HT1080 (cell line): ENCODE measurements at places on chromosomes 1 and 21.
A peak's percentile ranks its signal among the peaks of the same experiment; 100 is the strongest.

GRCh38 chr1:246497331-246497915 is 9.7 kb downstream of the SMYD3 start:
- DNase-seq = peak; percentile 48

- no peak for DNase-seq
Observed at GRCh38 chr1:100847361-100848082, 47.1 kb downstream of the EXTL2 start.

DNA sequence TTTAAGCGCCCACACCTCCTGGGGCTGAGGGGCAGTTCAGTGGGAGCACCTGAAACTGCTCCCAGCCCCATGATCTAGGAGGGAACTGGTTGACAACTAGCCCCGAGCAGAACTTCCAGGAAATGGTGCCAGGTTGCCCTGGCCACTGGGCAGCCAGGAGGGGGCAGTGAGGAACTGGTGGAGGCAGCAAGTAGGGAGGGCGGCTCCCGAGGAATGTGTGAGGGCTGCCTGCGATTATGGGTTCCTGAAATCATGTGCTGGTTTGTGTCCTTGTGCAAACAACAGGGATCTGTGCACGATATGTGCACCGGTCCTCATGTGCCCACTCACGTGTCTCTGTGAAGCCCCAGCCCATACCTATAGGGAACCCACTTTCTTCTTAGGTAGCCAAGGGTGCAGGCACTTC is 9.9 kb downstream of the GPR3 start:
- peak; percentile 53 for DNase-seq

DNA sequence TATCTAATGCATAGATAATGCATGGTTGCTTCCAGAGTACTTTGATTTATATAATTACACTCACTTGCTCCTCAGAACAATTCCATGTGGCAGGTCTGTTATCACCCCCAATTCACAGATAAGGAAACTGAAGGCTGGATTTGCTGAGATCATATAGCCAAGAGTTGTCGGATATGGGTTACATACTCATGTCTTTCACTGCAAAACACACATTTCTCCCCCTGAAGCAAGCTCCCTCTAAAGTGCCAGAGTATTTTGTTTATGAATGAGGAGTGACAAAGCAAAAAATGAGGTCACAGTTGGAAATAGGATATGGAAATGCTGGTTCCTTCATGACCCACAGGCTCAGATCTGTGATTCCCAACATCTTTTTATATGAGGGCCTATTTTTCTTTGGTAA is 134.2 kb downstream of the ROR1 start:
- no peak for DNase-seq

- no peak for DNase-seq
Observed at GRCh38 chr1:227763246-227764018, 28.2 kb downstream of the SNAP47 start.

DNA sequence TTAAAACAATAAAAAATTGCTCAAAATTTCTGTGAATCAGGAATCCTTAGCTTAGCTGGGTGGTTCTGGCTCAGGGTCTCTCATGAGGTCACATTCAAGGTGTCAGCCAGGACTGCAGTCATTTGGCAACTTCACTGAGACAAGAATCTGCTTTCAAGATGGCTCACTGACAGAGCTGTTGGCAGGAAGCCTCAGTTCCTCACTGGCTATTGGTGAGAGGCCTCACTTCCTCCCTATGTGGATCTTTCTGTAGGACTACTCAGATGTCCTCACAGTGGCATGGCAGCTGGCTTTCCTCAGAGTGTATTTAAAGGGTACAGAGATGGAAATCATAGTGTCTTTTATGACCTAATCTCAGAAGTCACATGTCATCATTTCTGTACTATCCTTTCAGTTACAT is 785.7 kb downstream of the ADGRL2 start:
- peak; percentile 1 for DNase-seq

DNA sequence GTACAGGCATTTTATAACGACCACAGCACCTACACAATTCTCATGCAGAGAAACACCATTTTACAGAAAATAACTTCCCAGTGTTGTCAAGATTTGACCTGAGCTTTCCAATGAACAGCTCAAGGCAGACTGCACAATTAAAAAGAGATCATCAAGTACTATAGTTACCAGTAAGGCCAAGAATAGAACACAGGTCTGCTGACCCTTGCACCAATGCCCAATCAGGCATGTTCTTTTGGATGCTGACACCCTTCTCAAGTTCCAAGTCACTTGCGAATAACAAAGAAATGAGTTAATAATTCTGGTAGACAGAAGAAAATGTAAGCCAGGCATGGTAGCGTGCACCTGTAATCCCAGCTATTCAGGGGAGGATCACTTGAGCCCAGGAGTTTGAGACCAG is 101.9 kb downstream of the SLC45A1 start:
- no peak for DNase-seq

DNA sequence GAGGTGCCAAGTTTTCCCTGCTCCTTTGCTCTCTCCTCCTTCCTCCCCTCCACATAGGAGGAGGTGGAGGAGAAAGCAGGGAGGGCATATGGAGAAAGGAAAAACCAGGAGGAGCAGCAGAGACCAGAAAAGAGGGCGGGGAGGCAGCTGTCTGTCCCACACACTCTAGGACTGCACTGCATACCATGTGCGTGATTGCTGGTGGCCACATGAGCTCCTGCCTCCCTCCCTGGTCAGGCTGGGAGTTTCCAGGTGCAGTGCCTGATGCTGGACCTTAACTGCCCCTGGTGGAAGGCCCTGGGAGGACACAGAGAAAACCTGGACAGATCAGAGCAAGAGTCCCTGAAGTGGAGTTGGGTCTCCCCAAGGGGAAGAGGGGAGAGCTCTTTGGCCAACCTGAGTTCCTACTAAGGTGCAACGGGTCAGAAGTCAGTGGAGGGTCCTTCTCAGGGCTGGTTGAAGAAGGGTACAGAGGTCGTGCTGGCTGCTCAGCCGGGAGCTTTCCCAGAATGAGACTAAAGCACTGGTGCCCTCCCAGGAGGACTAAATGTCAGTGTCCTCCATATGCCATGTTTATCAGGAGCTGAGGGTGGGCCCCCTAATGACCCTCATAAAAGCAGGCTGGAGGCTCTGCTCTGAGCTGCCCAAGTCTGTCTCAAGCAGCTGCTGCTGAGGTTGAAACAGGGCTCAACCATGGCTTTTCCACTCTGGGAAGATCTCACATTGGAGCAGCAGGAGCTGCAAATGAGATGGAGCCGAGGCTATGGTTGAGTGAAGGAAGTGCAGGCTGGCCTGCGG is 3.5 kb upstream of the LGR6 start:
- DNase-seq = peak; percentile 13

GRCh38 chr1:178926046-178926445 is 55.2 kb upstream of the ANGPTL1 start:
- no peak for DNase-seq

DNA sequence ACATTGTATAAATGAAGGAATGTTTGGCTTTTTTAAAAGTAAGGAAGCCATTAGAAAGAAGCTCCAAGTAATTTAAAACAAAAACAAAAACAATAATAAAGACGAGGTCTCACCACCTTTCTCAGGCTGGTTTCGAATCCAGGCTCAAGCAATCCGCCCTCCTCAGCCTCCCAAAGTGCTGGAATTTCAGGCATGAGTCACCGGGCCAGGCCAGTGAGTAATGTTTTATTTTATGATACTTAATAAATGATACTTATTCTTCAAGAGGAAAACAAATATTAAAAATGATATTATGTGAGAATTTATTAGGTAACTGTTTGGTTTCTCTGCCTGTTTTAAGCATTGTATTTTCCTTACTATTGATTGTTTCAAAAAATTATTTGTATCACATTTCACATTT is 201.4 kb upstream of the BRINP3 start:
- no peak for DNase-seq
